ENCODE measurements at places on chromosomes 3 and 15.

- no peak for DNase-seq
Observed at GRCh38 chr3:49937090-49937489, 2.9 kb upstream of the RBM6 start.

DNA sequence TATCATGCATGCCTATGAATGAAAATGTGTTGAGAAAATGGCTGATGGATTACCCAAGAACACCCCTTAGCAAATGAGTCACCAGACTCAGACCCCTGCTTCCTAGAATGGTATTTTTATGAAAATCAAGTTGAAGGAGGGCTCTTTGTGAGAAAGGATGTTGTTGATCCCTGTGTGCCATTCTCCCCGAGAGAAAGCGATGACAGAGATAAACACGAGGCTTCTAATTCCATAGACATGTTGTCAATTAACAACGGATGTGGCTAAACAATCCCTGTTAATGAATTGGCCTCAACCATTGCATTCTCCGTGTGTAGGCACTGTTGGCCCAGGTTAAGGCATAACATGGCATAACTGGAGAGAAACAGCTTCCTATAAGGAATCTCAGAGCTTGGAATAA, 5.8 kb upstream of the OXTR start:
- no peak for DNase-seq

- peak; percentile 85 for DNase-seq
Observed at GRCh38 chr3:29922992-29923746, 642.3 kb downstream of the RBMS3 start.

DNA sequence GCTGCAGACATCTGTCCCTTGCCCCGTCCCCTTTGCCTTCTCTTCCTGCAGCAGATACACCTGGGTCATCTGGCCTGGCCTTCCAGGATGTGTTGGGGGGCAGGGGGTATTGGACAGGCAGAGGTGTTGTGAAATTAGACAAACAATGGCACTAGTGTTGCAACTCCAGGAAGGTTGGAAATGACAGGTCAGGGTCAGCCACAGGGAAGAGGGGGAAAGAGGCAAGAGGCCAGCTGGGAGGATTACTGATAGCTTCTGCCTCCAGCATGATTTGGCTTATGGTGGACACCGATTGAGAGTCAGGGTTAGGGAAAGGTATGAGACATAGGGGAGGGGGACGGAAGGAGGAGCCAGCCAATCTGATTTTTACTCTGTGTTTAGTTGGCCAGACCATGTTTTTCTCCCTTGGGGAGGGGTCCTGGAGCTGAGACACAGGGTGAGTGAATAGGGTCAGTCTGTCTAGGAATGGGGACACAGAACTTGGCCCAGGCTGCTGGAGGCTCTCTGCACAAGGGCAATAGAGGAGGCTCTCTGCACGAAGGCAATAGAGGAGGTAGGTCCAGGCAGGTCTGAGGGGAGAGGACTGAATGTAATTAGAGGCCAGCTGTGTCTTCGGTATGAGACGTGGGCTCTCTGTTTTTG, 3.4 kb upstream of the ATP2B2 start:
- no peak for DNase-seq

DNA sequence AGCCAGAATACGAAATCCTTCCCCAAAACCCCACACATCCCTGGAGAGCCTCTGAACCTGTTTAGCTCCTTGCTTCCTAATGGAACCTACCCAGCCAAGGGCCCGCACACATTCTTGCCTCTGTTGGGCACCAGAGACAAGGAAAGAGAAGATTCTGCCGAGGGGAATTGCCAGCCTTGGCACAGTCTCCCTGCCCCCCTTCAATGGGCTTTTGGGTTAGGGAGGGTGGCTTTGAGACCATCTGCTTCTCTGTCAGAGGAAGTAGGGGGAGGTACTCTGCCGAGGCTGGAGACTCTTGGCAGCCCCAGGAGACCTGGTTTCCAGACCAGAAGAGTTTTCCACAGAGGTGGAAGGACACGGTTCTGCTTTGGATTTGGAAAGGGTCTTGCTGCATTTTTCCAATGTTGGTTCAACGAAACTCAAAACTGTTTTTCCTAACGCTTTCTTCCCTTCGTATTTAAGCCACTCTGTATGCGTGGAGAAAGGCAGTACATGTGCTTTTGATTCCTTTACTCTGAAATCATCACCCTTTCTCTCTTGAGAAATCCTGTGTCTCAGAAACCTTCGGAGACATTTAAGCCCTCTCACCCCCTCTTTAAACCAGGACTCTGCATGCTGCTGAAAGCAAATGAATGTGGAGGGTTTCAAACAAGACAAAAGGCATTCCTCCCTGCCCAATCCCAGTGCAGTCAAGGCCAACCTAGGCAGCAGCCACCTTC, 78.8 kb upstream of the PRR23C start:
- no peak for DNase-seq

Data from EL (cell line).